Lower lobe of right lung (tissue), 2 donors: ENCODE measurements at places on chromosomes 2 and 18. TPM values are rescaled to one million over a fixed set of nuclear protein-coding genes. Genes with fewer than 3 reads are reported as not detected.

Gene ASIC4
- total RNA-seq: 0.53 TPM

Gene HJURP
- total RNA-seq: 1.5 TPM

Gene TMEM185B
- 22.2 TPM for total RNA-seq

Gene FAM237A
- not detected for total RNA-seq

Gene CIB4
- not detected for total RNA-seq

DNA sequence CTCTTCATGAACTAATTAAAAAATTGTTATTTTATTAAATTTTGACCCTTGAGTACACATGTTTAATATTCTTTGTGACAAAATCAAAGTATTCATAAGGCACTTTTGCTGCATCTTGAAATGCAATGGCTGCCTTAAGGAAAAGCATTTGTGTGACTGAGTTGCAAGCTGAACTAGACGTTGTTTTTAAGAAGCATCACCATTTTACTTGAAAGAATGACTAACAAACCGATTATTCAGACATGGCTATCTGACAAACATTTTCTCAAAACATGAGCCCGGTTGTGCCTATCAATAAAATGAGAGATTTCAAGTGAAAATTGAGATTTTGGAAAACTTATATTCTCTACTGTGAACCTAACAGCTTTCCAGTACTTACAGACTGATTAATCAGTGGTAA, 2.8 kb downstream of the GCFC2 start:
- H3K4me1 ChIP-seq: peaks cover 16% of the 10 kb centered on the region
- no peaks in the 10 kb centered on the region for H3K27me3 ChIP-seq
- H3K4me3 ChIP-seq: no peak overlapping the region
- DNase-seq: no peak
- peaks cover 35% of the 10 kb centered on the region for H3K36me3 ChIP-seq

DNA sequence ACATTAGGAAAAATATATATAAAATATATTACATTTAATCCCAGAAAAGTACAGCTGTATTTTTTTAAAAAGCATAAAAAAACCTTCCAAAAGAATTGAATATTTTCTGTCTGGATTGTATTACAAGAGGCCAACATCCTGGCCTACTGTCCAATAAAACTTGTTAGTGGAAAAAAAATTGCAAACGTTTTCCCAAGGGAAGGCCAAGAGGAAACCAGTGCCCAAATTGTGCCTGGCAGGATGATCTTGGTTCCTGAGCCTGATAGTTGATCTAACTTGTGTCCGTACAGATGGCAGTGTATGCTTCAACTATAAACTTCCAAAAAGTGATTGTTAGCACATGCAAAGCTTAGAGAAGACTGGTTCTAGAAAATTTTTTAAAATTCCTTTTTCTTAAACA, 90.6 kb upstream of the LPIN2 start:
- H3K36me3 ChIP-seq: no peaks in the 10 kb centered on the region
- DNase-seq: no peak
- H3K4me3 ChIP-seq: no peak overlapping the region
- H3K4me1 ChIP-seq: no peaks in the 10 kb centered on the region

DNA sequence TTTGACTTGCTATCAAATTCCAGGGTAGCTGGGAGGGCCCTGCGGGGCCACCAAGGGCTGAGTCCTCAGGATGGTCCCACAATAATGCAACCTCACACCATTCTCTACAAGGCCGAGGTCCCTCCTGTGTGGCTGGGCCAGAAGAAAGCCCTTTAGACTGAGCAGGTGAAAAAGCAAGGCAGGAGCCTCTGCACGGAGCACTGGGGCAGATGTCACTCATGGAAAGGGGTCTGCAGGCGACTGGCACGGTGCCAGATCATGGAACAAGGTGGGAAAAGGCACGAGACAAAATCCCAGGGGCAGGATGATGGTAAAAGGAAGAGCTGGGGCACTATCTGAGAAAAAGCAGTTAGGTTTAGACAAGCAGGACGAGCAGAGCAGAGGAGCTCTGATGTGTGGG, 16.1 kb downstream of the HJURP start:
- no peaks in the 10 kb centered on the region for H3K4me1 ChIP-seq
- no peak overlapping the region for H3K27ac ChIP-seq
- no peaks in the 10 kb centered on the region for H3K36me3 ChIP-seq
- DNase-seq: no peak
- H3K4me3 ChIP-seq: no peak overlapping the region

DNA sequence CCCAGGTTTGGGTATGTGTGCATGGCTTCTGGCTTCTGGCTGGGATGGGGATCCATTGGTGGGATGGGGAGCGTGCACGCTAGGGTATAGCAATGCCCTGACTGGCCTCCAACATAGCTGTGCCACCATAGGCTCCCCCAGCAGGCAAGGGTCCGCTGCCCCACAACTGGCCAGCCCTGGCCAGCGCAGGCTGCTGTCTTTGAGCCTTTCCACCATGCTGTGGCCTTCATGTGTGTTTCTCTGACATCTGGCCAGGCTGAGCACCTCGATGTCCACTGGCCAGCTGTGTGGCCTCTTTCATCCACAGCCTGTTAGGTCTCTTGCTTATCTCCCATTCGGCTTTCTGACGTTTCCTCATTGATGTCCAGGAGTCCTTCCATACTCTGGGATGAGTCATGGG, 231.3 kb downstream of the NDUFA10 start:
- no peak overlapping the region for H3K4me3 ChIP-seq
- no peaks in the 10 kb centered on the region for H3K4me1 ChIP-seq
- no peaks in the 10 kb centered on the region for H3K36me3 ChIP-seq
- no peak overlapping the region for H3K27ac ChIP-seq
